ENCODE measurements at places on chromosomes 6 and 20.

DNA sequence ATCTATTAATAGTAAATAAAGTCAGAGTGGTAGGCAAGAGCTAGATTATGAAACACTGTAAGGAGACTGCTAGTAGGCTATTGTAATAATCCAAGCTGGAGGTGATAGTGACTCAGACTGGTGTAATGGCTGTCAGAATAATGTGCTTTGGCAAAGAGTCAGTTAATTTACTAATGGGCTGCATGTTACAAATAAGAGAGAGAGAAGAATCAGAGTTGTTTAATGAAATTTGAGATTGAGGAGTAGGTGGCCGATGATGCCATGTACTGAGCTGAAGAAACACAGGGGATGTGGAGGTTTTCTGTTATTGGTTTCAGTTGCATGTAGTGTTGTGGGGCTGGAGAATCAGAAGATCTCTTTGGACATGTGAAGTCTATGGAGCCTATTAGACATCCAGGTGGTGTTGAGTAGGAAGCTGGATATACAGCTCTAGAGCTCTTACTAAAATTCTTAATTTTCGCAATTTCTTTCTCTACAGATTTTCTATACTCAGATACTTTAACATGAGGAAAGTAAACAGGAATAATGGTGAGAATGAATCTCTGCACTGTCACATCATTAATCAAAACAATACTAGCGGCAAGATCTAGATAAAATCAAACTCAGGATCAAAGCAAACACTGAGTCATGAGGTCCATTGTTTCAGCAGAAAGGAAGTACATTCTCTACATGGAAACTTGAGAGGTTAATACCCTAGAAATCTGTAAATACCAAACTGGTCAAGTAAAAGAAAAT lies 167.7 kb downstream of the SIM1 start:
- DNase-seq: no peak

- DNase-seq: no peak
These were observed 48.1 kb downstream of the WDR27 start for GRCh38 chr6:169653691-169654090.

DNA sequence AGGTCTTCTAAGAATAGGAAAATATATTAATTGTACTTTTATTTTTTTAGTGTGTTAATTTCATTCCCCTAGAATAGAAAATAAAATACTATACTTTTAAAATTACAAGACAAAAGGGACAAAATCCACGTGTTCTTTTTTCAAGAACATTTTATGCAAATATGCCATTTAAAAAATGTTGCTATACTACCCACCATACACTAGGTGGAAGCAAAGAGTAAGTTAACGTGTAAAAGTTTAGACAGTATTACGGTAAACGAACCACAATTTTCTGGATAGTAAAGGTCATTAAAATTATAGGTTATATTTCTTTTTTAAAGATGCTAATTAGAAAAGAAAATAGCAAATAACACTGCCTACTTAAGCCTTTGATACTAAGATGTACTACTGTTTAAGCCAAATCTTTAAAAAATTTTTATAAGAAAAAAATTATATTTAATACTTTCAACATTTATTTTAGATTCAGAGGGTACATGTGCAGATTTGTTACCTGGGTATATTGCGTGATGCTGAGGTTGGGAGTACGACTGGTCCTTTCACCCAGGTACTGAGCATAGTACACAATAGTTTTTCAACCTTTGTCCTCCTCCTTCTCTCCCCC lies 287.6 kb downstream of the PHF3 start:
- no peak for DNase-seq

- no peak for DNase-seq
These were observed 19.1 kb downstream of the SERINC1 start for GRCh38 chr6:122452509-122452908.

GRCh38 chr20:47097691-47098622 lies 203.3 kb downstream of the EYA2 start:
- DNase-seq: no peak

- no peak for DNase-seq
These were observed 181.6 kb downstream of the CDH26 start for GRCh38 chr20:60139663-60140446.

GRCh38 chr20:61584851-61585250 lies 332.8 kb downstream of the CDH4 start:
- DNase-seq: no peak

GRCh38 chr20:42604998-42605956 lies 584.4 kb downstream of the PTPRT start:
- DNase-seq: no peak

- DNase-seq: peak; percentile 15
These were observed 61.6 kb upstream of the MRPS10 start for GRCh38 chr6:42279144-42279781.

- peak; percentile 62 for DNase-seq
These were observed at the start of gene SLC35B2 for GRCh38 chr6:44257025-44257752. SLC35B2 (minus strand) TSS chr6:44257528; CDS start chr6:44257410, 118 bp downstream.

DNA sequence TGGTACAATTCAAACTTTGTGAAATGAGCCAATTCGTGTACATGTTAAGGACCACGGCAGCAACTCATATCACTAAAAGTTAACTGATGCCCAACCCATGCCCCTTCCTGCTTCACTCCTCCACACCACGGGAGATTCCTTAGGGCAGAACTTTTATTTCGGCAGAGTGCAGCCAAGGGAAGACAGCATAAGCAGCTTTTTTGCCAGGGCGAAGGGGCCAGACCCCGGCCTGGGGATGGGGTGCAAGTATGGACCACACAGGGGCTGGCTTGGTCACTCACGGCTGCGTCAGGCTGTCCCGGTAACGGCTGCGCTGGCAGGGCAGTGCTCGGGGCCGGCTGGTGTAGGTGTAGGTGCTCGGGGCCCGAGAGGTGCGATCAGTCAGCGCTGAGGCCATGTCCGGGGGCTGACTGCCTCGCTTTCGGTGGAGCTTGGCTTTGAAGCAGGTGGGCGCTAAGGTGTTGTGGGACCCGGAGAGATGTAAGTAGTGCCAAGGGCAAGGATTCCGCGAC lies 792 bp downstream of the RSPH3 start:
- no peak for DNase-seq

- no peak for DNase-seq
These were observed 8.2 kb downstream of the CCN5 start for GRCh38 chr20:44723391-44723790.

- no peak for DNase-seq
These were observed 6.9 kb downstream of the PI3 start for GRCh38 chr20:45181639-45182038.

DNA sequence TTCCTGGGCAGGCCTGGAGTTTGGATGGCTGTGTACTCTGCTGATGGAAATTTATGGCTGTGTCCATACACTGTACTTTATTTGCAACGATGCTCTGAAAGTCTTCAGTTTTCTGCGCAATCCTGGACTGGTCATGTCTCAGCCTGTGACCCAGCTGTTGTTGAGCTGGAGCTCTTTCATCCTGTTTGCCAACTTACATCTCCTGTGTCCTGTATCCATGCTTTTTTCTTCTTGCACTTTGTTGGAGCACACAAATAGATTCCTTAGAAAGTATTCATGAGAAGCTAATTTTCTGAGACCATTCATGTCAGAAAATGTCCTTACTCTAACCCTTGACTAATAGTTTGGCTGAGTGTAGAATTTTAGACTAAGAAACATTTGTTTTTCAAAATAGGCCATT lies 251.2 kb downstream of the BCKDHB start:
- DNase-seq: no peak

- DNase-seq: peak; percentile 28
These were observed 719 bp downstream of the SMPD2 start for GRCh38 chr6:109441069-109441816.

DNA sequence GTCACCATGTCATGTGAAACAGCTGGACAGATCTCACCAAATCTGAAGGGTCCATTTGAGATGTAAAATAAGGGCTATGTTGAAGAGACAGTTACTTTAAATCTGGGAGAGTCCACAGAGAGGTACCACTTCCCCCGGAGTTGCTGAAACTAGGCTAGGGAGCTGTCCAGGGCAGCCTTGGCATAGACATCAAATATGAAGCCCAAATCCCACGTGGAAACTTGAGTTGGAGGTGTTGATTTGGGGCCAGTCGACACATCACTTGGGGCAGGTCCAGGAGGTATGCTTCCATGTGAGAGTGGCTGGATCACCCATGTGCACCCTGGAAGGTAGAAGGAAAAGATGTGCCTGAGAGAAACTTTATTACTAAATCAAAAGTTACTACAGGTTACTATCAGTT lies 12.0 kb upstream of the SERPINB9 start:
- no peak for DNase-seq

GRCh38 chr6:29051680-29052079 lies 6.7 kb upstream of the OR2W1 start:
- DNase-seq: no peak

- no peak for DNase-seq
These were observed 18.9 kb upstream of the MAS1 start for GRCh38 chr6:159871906-159872305.

- no peak for DNase-seq
These were observed 124.4 kb upstream of the EDN1 start for GRCh38 chr6:12165722-12166280.

- DNase-seq: no peak
These were observed 2.9 kb downstream of the TMEM30A start for GRCh38 chr6:75281653-75282052.

DNA sequence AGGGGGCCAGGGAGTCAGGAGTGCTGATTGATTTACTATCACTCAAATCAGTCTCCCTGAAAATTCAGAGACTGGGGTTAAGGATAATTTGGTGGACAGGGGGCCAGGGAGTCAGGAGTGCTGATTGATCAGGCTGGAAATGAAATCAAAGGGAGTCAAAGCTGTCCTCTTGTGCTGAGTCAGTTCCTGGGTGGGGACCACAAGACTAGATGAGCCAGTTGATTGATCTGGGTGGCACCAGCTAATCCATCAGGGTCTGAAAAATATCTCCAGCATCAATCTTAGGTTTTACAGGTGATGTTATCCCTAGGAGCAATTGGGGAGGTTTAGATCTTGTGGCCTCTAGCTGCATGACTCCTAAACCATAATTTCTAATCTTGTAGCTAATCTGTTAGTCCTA lies 6.1 kb upstream of the AFG1L start:
- no peak for DNase-seq

GRCh38 chr6:4384656-4385055 lies 249.3 kb upstream of the ECI2 start:
- no peak for DNase-seq

- no peak for DNase-seq
These were observed 82.4 kb downstream of the RTN4IP1 start for GRCh38 chr6:106546691-106547414.

- DNase-seq: no peak
These were observed 34.0 kb downstream of the CNKSR3 start for GRCh38 chr6:154476494-154476893.

DNA sequence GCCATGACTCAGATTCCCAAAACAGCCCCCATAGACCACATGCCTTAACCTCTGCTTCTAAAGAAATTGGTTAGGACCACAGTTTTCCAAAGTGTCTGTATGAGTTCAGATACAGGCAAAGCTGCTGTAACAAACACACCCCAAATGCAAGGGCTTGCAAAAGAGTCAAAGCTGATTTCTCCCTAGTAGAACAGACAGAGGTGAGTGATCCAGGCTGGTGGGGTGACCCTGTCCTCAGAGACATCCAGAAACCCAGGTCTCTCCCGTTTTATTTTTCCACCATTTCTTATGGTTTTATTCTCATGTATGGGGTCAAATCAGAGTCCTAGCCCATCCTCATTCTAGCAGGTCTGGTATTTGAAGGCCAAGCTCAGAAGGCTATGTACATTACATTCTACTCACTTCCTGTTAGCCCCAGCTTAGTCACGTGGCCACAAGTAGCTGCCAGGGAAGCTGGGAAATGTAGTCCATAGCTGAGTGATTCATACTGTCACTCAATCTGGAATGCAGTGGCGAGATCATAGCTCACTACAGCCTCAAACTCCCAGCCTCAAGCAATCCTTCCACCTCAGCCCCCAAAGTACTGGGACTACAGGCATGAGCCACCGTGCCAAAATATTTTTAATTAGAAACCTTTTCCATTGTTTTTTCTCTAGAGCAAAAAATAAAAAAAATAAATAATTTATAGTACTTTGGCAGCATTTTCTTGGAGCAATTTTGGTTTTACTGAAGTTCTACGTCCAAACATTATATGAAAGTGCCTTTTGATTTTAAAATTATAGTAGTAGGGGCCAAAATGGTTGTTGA lies 175.2 kb downstream of the ZMYND8 start:
- DNase-seq: no peak

- DNase-seq: no peak
These were observed 20.9 kb upstream of the PI3 start for GRCh38 chr20:45153752-45154151.

- no peak for DNase-seq
These were observed 425.5 kb downstream of the TENT5A start for GRCh38 chr6:81326881-81327561.

DNA sequence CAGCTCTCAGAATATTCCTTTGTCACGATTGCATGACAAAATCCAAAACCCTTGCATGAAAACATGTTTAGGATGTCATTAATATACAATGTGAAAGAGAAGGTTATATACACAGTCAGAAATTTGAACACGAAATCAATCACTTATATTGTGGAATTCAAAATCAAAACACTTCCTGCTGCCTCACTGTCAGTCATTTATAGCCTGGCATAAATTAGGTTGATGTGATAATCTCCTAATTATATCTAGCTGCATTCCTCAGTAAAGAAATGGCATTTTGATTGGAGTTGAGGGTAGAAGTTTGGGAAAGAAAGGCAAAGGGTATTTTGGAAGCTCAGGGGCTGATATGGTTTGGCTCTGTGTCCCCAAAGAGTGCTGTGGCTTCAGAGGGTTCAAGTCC lies 24.1 kb upstream of the BEND6 start:
- DNase-seq: no peak

DNA sequence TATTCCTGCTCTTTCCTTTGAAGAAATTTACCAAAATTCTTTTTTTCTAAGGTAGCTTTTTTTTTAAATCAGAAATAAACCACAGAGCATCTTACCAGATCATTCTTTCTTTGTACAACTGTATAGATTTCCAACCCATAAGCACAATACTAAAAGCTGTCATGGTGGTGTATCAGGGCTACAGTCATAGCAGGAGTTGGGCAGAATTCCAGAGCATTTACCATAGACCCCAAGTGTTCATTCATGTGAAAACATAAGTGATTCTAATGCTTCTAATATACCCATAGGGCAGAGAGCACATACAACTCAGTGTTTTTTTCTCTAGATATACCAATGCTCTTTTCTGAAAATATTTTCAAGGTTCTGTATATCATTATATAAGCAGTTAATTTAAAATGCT lies 392.5 kb downstream of the FRK start:
- no peak for DNase-seq

DNA sequence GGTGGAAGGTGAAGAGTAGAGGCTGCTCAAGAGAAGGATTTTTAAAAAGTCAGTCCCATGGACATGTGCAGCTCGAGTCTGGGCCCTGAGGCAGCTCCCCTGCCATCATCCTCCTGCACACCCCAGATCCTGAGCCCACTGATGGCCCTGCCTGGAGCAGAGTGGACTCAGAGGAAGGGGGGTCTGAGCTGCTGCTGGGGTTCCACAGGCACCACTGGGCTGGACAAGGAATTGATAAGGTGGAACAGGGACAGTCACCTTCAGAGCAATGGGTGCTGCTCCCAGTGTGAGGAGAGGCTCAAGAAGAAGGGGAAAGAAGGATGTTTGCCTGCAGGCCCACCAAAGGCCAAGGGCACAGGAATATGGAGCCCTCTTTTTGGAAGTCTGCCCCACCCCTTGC lies 6.2 kb downstream of the ULBP2 start:
- DNase-seq: no peak

GRCh38 chr20:2809690-2810089 lies 5.1 kb upstream of the C20orf141 start:
- DNase-seq: no peak

Data from activated effector memory CD4-positive, alpha-beta T cell treated with Interleukin-2 at 50 U/mL for 16 hours (primary cell).